ENCODE measurements at places on chromosomes 1 and 21. TPM values are rescaled to one million over a fixed set of nuclear protein-coding genes. Genes with fewer than 3 reads are reported as not detected.
A peak's percentile ranks its signal among the peaks of the same experiment; 100 is the strongest.

DNA sequence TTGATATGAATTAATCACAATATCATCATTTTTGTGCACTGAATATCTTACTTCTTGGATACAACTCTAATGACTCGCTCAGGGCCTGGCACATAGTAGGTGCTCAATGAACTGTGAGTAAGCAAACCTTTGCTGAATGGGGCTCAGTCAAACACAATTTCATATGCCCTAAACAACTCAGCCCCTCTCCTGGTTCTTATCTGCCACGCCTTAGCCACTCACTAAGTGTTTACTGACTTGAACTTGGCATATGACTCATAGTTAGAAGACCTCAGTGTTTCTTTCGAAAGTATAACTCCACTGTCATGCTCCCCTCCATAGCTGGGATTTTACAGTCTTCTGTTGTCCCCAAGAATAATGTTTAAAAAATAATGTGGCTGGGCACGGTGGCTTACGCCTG, 4.8 kb upstream of the IFNLR1 start:
- DNase-seq: peak; percentile 28

DNA sequence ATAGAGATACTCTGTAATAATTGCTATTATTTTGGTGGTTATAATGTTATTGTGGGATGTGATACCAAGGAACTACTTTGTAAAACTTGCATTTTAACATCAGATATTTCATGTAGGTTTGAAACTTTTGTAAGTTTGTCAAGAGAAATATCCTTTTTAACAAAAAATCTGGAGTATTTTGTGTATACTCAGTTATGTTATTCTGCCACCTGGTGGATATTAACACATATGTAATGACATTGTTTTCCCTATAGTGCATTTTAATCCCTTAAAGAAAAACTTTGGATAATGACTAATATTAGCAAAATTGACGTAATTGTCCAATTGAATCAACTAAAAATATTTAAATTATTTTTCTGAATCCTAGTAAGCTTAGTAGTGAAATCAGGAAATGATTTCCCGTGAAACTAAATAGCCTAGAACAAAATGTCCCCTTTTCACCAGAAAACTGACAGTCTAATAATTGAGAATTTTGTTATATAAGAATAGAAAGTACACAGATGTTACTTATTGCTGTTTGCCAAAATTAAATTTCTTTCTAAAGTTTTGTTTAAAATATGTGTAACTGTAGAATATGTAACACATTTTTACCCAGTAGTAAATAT, 39.6 kb downstream of the KCTD3 start:
- DNase-seq: peak; percentile 47

DNA sequence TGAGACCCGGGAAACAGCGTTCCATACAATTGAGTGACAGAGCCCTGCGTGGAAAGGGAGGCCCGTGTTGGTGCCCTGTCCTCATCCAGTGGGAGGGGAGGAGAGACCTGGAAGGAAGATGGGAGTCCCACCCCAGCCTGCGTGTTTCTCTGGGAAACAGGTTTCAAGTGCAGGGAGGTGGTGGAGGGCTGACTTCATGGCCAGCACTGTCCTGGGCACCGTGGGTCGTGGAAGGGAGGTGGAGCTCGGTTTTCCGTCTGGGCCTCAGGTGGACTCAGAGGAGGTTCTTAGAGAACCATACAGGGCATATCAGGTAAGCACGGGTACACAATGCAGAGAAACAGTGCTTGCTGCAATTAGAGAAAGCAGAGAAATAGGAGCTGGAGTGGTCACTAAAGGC, 222.6 kb downstream of the CAMTA1 start:
- DNase-seq: no peak

DNA sequence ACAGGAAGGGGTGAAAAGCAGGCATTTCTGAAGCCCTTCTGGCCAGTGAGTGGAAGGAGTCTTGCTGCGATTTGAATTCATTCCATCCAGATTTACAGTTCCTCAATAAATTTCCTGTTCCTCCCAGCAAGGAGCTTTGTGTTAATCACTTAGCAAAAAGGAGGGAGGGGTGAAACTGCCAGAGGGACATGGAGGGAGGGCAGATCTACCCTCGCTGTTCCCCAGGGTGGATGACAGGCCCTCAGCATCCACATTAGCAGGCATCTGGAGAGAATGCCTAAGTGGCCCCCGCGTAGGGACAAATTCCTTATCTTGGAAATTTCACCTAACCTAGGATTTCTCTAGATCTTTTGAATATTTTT, 1.2 kb downstream of the ETV3 start:
- no peak for DNase-seq

GRCh38 chr1:53508991-53509666, 49.9 kb downstream of the DMRTB1 start:
- no peak for DNase-seq

GRCh38 chr1:43035821-43036741, 77.4 kb upstream of the SLC2A1 start:
- no peak for DNase-seq

GRCh38 chr1:227793079-227793947, 22.2 kb upstream of the PRSS38 start:
- no peak for DNase-seq

- DNase-seq: no peak
Observed at GRCh38 chr1:107378866-107379265, 238.0 kb downstream of the NTNG1 start.

GRCh38 chr21:38083535-38083934, 167.3 kb upstream of the KCNJ6 start:
- DNase-seq: no peak

The HIVEP3 gene
- total RNA-seq: 0.87 TPM

The SNX7 gene
- not detected for total RNA-seq

Data from Karpas-422 (cell line).